Osteocyte (in vitro differentiated cells): ENCODE measurements at places on chromosomes 3 and 15. TPM values are rescaled to one million over a fixed set of nuclear protein-coding genes. Genes with fewer than 3 reads are reported as not detected.

DNA sequence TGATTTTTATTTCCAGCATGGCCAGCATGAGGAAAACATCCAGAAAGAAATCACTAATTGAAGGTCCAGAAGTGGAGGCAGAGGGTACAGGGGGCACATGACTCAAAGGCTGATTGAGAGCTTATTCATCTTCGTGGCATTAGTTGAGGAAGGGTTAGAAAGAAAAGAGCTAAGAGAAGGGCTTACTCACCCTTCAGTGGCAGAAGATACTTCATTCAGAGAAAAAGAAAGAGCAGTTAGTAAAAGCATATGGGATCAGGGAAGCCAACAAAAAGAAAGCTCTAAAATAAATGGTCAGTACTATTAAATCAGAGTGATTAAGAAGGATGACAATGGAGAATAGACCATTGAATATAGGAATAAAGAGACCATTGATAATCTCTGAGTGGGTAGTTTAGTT is 25.2 kb downstream of the GAP43 start:
- no peaks in the 10 kb centered on the region for H3K27me3 ChIP-seq
- no peak overlapping the region for H3K4me3 ChIP-seq
- H3K27ac ChIP-seq, result no peak overlapping the region
- no peaks in the 10 kb centered on the region for H3K36me3 ChIP-seq

GRCh38 chr3:114231616-114232015 is 5.8 kb downstream of the ZNF80 start:
- DNase-seq, result no peak
- peaks cover 12% of the 10 kb centered on the region for H3K27me3 ChIP-seq
- H3K27ac ChIP-seq, result no peak overlapping the region
- no peaks in the 10 kb centered on the region for H3K36me3 ChIP-seq
- H3K4me1 ChIP-seq, result no peaks in the 10 kb centered on the region
- no peak overlapping the region for H3K4me3 ChIP-seq

CCR5 gene
- total RNA-seq, result not detected in 2 replicates

DNA sequence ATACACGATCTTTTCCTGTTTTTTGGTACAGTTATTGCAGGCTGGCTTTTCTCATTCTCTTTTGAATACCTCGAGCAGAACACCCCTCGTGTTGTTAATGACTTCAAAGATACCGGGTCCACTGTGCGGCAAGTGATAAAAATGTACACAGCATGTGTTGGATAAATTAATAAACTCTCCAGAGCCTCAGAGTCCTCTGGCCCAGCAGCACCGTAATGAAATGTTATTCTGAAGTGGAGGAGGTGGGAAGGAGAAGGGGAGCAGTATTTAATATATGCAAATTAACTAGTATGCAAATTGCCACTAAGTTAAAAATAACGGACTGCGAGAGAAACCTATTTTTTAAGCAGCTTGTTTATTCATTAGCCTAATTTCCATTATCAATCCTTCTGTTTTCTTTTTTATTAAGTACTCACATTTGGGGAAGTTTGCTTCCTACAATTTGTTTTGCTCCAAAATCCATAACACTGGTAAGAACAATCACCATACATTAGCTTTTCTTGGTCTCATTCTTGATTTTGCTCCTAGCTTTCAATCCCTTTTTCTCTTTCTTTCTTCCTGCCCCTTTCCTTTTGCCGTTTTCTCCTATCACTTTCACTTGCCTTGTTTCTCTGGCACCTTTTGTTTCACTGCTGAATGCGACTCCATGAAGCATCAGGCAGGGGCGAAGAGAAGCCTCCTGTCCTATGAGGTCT is 462.3 kb upstream of the PPP2R3A start:
- peaks cover 19% of the 10 kb centered on the region for H3K27me3 ChIP-seq
- no peaks in the 10 kb centered on the region for H3K36me3 ChIP-seq
- no peak for DNase-seq
- H3K4me1 ChIP-seq, result peaks cover 3% of the 10 kb centered on the region
- peak overlapping the region; percentile 30 for H3K4me3 ChIP-seq
- no peak overlapping the region for H3K27ac ChIP-seq

KLHL40 gene
- not detected in 2 replicates for total RNA-seq

TMEM108 gene
- 3.7 and 5.1 TPM in 2 replicates for total RNA-seq

GRCh38 chr15:63353887-63354286 is 27.8 kb downstream of the CA12 start:
- peaks cover 3% of the 10 kb centered on the region for H3K27me3 ChIP-seq
- peaks cover 11% of the 10 kb centered on the region for H3K4me1 ChIP-seq
- no peak overlapping the region for H3K4me3 ChIP-seq
- H3K27ac ChIP-seq, result no peak overlapping the region
- H3K36me3 ChIP-seq, result no peaks in the 10 kb centered on the region

DNA sequence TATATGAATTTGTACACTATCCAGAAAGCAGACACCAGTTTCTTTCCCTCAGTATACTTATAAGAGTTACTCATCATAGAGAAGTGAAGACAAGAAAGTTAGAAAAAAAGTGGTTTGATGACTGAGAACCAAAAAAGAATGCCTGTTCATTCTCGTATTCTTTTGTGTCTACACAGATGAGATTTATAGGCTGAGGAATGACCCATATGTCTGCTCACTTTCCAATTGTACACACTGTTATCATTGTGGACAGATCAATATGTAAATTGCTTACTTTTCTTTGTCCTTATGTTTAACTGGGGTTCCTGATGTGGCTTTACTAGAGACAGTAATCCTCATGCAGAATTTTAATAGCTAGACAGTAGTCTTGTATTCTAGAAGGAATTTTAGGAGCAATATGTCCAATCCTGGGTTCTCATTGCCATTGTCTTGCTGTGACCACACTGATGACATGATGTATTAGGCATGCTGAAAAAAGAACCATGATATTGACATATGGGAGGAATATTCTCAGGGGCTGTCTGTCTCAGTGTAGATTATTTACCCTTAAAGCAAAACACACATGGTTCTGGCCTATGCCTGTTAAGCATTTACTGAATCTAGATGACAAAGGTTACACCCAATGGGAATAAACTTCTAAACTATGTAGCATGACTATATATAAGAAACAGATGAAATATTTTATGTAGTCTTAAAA is 669.7 kb downstream of the ROBO1 start:
- H3K27ac ChIP-seq, result no peak overlapping the region
- H3K36me3 ChIP-seq, result no peaks in the 10 kb centered on the region
- H3K27me3 ChIP-seq, result no peaks in the 10 kb centered on the region
- DNase-seq, result no peak
- peaks cover 7% of the 10 kb centered on the region for H3K4me1 ChIP-seq

GRCh38 chr3:72255791-72256559 is 471.0 kb upstream of the PROK2 start:
- H3K36me3 ChIP-seq, result no peaks in the 10 kb centered on the region
- H3K4me3 ChIP-seq, result no peak overlapping the region
- peak overlapping the region; percentile 39 for H3K27ac ChIP-seq
- peaks cover 34% of the 10 kb centered on the region for H3K27me3 ChIP-seq
- peaks cover 35% of the 10 kb centered on the region for H3K4me1 ChIP-seq

DNA sequence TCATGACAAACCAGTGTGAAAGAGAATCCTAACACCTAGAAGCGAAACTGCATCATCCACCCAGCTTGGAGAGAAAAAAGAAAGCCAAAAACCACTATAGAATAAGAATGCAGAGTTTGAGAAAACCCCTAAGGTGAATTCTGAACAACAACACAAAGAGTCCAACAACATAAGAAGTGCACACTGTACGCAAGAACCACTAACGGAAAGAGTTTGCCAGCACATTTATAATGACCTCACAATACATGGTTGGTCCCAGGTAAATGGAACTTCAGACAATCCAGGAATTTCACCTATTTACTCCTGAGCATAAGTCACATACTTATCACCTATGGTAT is 128.3 kb upstream of the BHLHE40 start:
- DNase-seq, result no peak
- no peaks in the 10 kb centered on the region for H3K36me3 ChIP-seq
- no peak overlapping the region for H3K27ac ChIP-seq
- no peak overlapping the region for H3K4me3 ChIP-seq

DNA sequence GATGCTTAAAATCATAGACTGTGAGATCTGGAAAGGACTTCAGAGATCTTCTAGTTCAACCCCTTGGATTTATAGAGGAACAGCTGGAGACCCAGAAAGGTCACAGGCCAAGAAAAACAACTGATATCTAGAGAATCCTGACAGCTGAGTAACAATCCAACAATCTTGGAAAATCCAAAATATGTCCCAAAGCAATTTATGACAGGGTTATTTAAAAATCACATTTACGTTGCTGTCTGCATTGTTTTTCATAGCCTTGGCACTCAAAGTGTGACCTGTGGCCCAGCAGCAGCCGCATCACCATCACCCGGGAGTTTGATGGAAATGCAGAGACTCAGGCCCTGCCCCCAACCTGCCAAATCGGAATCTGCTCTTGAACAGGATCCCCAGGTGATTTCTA is 78.8 kb downstream of the FBN1 start:
- no peak for DNase-seq
- H3K36me3 ChIP-seq, result peaks cover 38% of the 10 kb centered on the region
- no peaks in the 10 kb centered on the region for H3K27me3 ChIP-seq
- peak overlapping the region; percentile 94 for H3K27ac ChIP-seq
- H3K4me3 ChIP-seq, result peak overlapping the region; percentile 39

GRCh38 chr3:173065543-173065981 is 75.5 kb downstream of the SPATA16 start:
- DNase-seq, result no peak
- H3K36me3 ChIP-seq, result no peaks in the 10 kb centered on the region
- peaks cover 5% of the 10 kb centered on the region for H3K4me1 ChIP-seq
- H3K27me3 ChIP-seq, result peaks cover 7% of the 10 kb centered on the region
- no peak overlapping the region for H3K27ac ChIP-seq

DNA sequence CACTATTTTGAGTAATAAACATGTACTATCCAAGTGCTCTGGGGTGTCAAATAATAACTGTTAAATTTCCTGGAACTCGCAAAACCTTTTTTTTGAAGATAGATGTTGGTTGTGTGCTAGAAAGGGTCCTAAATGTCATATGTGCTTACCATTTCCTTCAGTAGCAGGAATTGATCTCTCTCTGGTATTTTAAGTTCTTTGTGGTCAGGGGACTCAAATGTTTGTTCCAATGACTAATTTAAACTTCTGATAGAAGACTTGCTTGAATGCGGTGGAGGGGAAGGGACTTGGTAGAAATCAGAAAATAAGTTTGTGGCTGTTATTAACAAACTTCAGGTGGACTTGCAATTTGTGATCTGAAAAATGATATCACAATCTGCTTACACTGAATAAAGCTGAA is 26.8 kb downstream of the ARIH2 start:
- DNase-seq, result no peak
- peaks cover 16% of the 10 kb centered on the region for H3K36me3 ChIP-seq
- H3K27ac ChIP-seq, result no peak overlapping the region
- H3K4me3 ChIP-seq, result no peak overlapping the region
- H3K4me1 ChIP-seq, result peaks cover 10% of the 10 kb centered on the region
- H3K27me3 ChIP-seq, result no peaks in the 10 kb centered on the region

DNA sequence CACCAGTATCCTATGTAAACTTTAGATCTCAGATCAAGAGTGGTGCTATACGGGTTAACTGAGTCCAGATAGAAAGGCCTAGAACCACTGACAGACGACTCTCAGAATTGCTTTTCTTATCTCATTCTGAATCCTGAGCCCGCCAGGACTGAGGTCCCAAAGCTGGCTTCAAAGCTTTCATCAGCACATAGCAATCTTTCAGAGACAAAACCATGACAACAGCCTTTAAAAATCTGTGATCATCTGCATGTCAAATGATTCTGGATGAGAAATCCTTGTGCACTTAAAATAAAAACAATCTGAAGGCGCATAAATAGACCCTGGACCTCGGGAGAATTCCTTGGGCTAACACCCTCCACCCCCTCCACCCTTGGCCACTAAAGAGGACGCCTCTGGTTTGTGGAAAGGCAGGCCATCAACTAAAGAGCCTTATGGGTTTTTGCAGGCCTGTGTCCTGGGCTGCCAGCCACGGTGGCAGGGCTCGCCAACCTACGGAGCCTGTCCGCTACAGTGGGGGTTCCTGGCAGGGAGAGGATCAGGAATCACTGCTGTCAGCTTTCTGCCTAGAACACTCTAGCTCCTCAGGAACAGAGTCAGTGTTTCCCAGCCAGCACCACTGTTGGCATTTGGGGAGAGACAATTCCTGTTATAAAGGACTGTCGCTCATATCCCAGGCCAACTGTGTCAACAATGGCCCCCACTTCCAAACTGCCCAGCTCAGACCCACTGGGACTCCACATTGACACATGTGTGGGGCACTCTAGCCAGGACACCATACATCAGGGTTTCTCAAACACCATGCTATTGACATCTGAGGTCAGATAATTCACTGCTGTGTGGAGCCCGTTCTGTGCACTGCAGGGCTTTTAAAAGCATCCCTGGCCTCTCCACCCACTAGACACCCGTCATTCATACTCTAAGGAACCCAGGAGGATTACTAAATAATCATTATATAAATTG is 20.2 kb downstream of the TLE3 start:
- DNase-seq, result no peak
- H3K4me3 ChIP-seq, result no peak overlapping the region
- no peak overlapping the region for H3K27ac ChIP-seq
- peaks cover 65% of the 10 kb centered on the region for H3K36me3 ChIP-seq

DNA sequence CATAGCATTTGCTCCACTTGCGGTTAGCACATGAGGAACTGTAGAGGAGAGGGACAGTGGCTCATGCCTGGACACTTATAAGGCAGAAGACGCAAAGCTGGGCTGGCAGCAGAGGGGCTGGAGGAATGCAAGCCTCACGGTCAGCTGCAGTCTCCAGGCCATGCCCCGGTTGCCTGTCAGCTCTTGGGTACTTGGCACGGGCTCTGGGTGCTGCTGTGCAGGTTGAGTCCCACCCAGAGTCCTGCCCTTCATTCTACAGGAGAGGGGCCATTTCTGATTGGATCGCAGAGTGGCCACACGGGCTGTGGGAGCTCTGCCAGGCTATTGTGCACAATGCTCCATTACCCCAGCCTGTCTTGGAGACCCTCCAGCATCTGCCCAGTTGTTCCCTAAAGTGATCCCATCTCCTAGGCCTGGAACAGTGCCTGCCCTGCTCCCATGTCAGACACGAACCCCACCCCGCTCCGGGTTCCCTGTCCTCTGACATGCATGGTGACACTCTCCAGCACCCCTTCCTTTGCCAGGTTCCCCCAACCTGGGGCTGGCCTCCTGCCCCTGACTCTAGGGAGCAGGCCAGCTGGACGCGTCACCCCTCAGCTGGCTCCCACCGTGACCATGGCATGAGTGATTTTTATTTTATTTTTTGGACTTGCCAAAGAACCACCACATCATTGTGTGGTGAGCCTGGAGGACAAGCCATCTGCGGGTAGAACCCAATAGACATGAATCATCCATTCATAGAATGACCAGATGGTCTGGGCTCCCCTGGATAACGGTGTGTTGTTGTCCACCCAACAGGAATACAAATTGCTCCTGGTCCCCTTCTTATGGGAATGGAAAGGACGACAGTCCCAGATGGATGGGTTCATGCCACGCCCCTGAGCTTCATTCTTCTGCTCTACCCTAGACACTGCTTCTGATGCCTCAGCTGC is 51.0 kb upstream of the KLF13 start:
- H3K27ac ChIP-seq, result no peak overlapping the region
- DNase-seq, result peak; percentile 80
- H3K36me3 ChIP-seq, result no peaks in the 10 kb centered on the region
- H3K4me3 ChIP-seq, result no peak overlapping the region

SMCO1 gene
- total RNA-seq, result not detected in 2 replicates

DNA sequence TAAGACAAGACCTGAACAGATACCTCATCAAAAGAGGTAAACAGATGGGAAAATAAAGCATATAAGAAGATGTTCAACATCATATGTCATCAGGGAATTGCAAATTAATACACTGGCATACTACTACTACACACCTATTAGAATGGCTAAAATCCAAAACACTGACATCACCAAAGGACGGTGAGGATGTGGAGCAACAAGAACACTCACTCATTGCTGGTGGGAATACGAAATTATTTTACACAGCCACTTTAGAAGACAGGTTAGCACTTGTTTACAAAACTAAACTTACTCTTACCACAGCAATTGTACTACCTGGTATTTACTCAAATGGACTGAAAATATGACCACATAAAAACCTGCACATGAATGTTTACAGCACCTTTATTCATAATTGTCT is 119.6 kb downstream of the GSK3B start:
- H3K27ac ChIP-seq, result no peak overlapping the region
- no peak overlapping the region for H3K4me3 ChIP-seq
- peaks cover 11% of the 10 kb centered on the region for H3K36me3 ChIP-seq
- peaks cover 12% of the 10 kb centered on the region for H3K4me1 ChIP-seq
- no peaks in the 10 kb centered on the region for H3K27me3 ChIP-seq
